ENCODE measurements at places on chromosomes 1 and 21. TPM values are rescaled to one million over a fixed set of nuclear protein-coding genes. Genes with fewer than 3 reads are reported as not detected.

GRCh38 chr1:105396001-105396400 lies 1646.3 kb downstream of the AMY1C start:
- no peak overlapping the region for H3K4me3 ChIP-seq
- H3K4me1 ChIP-seq: no peaks in the 10 kb centered on the region
- DNase-seq: no peak

DNA sequence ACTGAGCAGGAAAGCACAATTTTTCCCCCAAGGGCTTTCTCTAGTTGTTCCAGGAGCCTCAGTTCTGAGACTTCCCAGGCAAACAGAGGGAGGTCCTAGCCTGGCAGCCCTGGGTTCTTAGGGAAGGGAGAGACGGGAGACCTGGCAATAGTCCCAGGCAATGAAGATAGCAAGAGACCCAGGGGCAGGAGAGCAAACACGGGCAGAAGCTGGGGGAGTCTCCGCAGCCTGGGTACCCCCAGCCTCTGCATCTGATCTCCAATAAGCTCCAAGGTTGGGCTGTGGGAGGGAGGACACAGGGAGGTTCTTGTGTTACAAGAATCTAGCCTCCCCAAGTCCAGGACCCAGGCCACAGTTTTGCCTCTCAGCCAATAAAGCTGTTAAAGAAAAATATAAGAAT lies 2.4 kb downstream of the BLACAT1 start:
- H3K4me1 ChIP-seq: peaks cover 7% of the 10 kb centered on the region
- H3K27ac ChIP-seq: no peak overlapping the region
- no peaks in the 10 kb centered on the region for H3K36me3 ChIP-seq
- H3K27me3 ChIP-seq: peaks cover 66% of the 10 kb centered on the region
- H3K4me3 ChIP-seq: no peak overlapping the region
- DNase-seq: no peak

DNA sequence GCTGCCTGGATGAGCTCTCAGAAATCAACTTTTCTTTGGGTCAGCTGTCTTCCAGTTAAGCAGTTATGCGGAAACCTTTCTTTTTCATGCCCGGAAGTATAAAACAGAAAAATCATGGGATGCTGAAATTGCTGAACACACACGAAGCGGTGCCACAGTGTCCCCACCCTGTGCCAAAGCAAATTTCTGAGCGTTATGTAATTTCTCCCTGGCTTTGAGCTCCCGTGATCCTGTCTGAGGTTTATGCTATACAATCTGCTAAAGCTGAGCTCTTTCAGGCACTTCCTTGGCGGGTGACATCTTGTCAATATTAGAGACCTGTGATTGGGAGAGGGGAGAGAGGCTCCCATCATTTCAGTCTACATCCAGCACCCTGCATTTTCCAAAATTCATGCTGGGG lies 201.7 kb downstream of the ROR1 start:
- H3K36me3 ChIP-seq: no peaks in the 10 kb centered on the region
- DNase-seq: peak; percentile 36
- peak overlapping the region; percentile 31 for H3K4me3 ChIP-seq
- H3K4me1 ChIP-seq: 0 out of 2 replicates have a peak, but pooled peaks cover 7% of the 10 kb centered on the region
- H3K27me3 ChIP-seq: no peaks in the 10 kb centered on the region

DNA sequence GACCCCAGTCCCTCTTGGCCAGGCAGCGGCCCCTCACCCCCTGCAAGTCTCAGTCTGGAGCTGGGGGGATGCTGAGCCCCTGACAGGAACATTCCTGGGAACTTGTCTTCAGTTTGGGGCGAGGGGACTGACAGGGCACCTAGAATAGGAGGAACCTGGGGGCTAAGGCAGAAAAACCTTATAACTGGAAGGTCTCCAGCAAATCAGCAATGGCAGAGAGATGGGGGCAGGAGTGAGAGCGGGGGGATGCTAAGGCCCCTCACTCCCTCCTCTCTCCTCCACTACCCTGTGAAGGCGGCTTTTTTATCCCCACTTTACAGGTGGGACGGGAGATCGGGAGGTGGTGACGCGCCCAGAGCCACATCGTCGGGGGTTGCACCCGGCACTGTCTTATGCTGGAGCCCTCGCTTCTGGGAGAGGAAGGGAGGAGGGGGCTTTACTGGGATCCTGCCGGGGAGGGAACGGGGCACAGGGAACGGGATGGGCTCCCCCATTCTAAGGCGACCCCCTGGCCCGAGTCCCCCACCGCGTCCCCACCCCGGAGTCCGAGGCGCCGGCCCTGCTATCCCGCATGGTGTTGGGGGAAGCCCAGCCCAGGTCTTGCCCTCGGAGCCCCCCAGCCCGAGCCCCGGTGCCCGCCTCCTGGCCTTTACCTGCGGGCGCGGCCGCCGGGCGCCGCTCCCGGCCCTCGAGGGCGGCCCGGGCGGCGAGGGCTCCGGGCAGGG lies 456 bp downstream of the COL8A2 start:
- H3K27me3 ChIP-seq: 0 out of 2 replicates have a peak, but pooled peaks cover 4% of the 10 kb centered on the region
- peaks cover 12% of the 10 kb centered on the region for H3K4me1 ChIP-seq
- H3K27ac ChIP-seq: no peak overlapping the region
- DNase-seq: no peak

The ATP1A4 gene
- not detected for polyA plus RNA-seq

DNA sequence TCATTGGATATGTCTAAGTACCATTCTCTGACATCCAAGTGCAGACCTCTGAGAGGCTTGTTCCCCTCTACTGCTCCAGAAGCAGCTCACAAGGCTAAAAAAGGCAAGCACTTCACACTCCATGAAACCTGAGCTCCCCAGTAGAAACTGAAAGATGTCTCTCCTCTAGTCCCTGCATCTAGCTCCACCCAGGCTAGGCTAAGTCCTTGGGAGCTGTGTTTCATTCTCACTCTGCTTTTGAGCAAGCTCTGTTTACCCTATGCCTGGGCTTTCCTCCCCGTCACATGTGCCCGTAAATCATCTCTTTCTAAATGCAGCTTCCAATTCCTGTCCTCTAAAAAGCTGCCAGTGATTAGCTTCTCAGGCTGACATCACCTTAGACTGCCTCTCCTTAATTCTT lies 39.0 kb downstream of the LRRC71 start:
- peaks cover 10% of the 10 kb centered on the region for H3K36me3 ChIP-seq
- no peaks in the 10 kb centered on the region for H3K27me3 ChIP-seq
- H3K27ac ChIP-seq: no peak overlapping the region
- H3K4me1 ChIP-seq: peaks cover 10% of the 10 kb centered on the region
- H3K4me3 ChIP-seq: no peak overlapping the region
- DNase-seq: no peak

GRCh38 chr1:207822124-207822601 lies 70.3 kb downstream of the CD46 start:
- no peak overlapping the region for H3K27ac ChIP-seq
- DNase-seq: no peak
- peaks cover 9% of the 10 kb centered on the region for H3K4me1 ChIP-seq
- no peak overlapping the region for H3K4me3 ChIP-seq

The TMEM61 gene
- not detected for polyA plus RNA-seq
